Naive thymus-derived CD8-positive, alpha-beta T cell (primary cell): ENCODE measurements at places on chromosomes 4 and X.

- DNase-seq = no peak
These were observed 77.3 kb downstream of the AFF2 start for GRCh38 chrX:148577741-148578140.

DNA sequence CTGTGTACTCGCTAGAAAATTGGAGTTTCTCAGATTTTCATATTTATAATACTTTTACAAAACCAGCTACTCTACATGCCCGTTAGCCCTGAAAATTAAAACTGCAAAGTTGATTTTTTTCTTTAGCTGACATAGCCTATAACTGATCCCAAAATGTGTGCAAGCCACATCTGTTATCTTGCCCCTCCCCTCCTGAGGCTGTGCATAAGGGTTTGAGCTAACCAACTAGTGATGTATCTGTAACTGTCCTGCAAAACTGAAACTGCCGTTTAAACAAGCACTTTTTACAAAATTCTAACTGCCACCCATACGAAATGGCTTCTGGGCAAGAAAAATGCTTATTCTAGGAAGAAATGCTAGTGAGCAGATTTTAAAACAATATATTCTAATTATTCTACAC lies 59.1 kb downstream of the EDNRA start:
- DNase-seq = no peak

DNA sequence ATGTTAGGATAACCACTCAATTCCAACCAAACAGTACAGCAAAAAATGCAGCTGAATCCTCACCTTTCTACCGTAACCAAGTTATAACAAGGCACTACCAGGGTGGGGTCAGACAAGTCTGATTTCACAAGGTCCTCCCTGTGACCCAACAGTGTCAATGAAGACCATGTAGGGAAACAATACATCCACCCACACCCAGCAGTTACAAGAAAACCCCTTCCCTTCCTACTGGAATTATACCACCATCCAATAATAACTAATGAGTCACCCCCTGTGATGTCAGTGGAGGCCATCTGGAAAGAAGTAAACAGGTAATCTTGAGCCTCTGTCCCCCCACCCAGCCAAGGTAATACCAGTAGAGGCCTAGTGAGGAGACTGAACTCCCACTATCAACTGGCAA lies 117.6 kb downstream of the FGF16 start:
- DNase-seq = no peak

GRCh38 chr4:128840711-128841318 lies 31.3 kb downstream of the JADE1 start:
- no peak for DNase-seq

- DNase-seq = no peak
These were observed 737 bp downstream of the FGF2 start for GRCh38 chr4:122827258-122827878.

- no peak for DNase-seq
These were observed 6.5 kb downstream of the SPP1 start for GRCh38 chr4:87982036-87982435.

DNA sequence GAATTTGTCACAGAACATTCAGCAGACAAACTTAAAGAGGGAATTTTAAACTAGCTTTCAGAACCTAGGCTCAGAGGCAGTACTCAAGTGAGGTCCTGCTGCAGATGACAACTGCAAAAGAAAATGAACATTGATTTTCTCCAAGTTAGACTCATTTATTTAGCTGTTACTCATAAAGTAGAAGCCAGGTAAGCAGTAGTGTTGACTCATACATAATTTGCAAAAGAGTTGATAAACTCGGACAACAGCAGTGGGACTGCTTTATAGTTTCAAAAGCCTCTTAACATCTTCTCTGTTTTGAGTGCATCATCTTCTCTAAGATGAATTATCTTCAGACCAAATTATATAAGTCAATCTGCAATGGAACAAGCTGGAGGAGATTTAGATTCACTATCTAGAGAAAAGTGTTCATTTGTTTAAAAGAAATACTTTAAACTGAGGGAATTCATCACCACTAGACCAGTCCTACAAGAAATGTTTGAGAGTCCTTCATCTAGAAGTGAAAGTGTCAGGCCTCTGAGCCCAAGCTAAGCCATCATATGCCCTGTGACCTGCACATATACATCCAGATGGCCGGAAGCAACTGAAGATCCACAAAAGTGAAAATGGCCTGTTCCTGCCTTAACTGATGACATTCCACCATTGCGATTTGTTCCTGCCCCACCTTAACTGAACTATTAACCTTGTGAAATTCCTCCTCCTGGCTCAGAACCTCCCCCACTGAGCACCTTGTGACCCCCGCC lies 49.5 kb downstream of the COQ2 start:
- no peak for DNase-seq

- DNase-seq = no peak
These were observed 25.6 kb downstream of the ZBTB49 start for GRCh38 chr4:4315461-4316149.

DNA sequence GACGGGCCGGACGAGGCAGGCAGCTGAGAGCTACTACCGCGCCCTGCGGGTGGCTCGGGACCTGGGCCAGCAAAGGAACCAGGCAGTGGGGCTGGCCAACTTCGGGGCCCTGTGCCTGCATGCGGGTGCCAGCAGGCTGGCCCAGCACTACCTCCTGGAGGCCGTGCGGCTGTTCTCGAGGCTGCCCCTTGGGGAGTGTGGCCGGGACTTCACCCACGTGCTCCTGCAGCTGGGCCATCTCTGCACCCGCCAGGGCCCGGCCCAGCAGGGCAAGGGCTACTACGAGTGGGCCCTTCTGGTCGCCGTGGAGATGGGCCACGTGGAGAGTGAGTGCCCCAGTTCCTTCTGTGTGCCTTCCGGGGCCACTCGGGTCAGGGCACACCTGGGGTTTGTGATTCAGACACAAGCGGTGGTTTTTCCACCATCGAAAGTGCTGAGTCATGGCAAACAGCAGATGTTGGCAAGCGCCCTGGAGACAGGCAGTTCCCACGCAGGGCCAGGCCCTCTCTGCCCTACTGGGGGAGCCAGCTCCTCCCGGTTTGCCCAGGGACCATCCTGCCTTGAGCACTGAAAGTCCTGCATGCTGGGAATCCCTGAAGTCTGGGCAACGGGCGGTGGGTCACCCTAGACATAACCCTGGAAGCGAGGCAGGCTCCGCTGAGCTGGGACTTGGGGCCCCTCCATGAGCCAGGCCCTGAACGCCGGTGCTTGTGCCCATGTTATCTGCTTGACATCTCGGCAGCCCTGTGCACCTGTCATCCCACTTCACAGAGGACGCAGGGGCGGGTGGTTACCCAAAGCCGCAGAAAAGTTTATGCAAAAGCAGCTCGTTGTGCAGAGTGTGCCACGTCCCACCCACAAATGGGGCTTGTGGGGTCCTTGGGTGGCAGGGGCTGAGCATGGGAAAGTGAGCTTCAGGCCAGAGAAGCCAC lies 29.5 kb downstream of the SH3TC1 start:
- DNase-seq = peak; percentile 89

DNA sequence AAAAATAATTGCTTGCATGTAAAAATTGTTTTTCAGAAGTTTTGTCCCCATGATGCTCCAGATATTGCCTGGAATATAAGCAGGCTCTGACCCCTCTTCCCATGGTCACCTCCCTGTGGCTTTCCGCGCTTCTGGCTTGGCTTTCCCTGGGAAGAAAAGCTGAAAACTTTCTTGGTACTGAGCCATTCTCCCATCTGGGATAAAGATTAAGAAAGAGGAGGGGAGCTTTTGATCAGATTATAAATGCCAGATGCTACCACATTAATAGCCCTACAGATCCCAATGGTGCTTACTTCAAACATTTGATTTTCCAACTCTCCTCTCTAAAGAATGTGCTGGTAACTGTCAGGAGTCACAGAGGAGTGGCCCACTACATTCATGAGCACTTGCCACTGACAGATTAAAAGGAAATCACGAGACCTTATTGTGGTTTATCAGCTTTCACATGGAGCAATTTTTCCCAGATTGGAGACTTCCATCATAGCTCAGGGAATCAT lies 54.4 kb upstream of the GAB1 start:
- DNase-seq = no peak

GRCh38 chr4:137129441-137129840 lies 402.9 kb downstream of the PCDH18 start:
- no peak for DNase-seq

GRCh38 chrX:94515009-94515408 lies 841.0 kb downstream of the FAM133A start:
- DNase-seq = no peak

GRCh38 chr4:10656420-10656819 lies 28.1 kb downstream of the CLNK start:
- DNase-seq = no peak

GRCh38 chrX:12997906-12998687 lies 23.2 kb downstream of the TMSB4X start:
- no peak for DNase-seq

DNA sequence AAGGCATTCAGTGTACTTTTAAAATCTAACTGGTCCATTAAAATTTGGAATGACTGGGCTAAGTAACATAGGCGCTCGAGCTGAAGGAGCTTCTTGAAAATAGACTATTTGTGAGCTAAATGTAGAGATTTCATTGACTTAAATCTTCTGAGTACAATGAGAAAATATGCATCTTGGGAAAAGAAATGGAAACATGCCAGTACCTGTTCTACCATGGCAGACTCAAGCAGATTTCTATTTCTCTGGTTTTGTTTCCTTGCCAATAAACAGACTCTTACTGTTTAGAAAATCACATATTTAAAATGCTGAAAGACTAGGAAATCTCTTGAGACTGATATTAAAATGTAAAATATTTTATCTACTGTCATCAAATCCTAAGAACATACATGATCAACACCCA lies 678.1 kb downstream of the FAT4 start:
- DNase-seq = no peak

GRCh38 chrX:41148553-41148952 lies 63.3 kb downstream of the USP9X start:
- no peak for DNase-seq

DNA sequence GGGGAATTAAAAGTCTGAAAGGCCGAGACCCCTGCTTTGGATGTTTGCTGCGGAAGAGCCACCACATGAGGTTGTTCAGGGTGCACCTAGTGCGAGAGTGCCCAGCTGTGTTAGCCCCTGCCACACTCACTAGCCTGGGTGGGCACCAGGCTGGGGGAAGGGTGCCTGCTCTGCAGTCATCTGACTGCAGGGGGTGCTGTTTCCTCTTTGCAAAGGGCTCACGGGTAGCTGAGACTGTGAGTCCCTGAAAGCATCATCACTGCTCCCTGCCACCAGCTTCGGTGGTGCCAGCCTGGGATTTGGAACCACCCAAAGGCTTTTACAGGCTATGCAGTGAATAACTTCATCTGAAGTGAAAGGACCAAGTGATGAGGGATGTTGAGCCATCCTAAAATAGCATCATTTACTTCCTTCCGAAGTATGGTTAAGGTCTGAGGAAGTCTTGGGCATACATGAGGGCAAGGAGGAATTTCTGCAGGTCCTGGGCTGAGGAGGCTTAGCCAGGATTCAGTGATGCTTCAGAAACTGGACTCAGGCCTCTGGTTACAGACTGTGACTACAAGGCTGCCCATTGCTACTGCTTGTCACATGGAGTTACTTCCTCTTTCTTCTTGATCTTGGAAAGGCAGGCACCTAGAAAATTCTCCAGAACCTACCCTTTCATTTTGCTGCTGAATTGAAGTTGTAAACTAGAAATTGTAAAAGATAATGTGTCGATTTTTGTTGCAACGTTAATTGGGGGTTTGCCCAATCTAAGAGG lies 293.2 kb upstream of the PRPS2 start:
- DNase-seq = no peak

DNA sequence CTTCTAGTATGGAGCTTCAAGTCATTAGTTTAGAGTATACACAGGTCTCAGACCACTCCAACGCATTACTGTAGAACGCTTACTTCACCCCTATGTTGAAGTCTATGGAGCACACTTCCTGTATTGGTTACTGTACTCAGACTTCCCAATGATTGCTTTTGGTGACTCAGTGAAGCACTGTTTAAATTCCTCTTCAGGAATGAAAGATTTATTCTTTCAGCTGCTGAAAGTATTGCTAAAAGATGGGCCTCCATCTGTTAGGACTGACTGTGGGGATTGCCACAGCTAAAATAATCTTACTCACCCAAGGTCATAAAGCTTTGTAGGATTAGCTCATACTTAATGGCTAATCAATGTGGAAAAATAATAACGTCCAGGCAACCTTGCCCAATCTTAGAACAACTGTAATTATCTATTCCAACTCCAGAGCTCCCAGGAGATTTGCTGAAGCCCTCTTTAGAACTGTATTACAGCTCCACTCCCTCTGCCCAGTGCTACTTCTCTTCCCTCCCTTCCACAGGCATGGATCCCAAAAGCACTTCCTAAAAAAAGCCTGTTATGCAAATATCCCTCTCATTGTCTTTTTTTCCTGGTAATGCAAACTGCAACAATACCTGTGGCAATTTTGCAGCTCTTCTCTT lies 281.9 kb upstream of the HS3ST1 start:
- no peak for DNase-seq

- no peak for DNase-seq
These were observed 5.7 kb downstream of the SH3BP2 start for GRCh38 chr4:2798399-2799223.

- no peak for DNase-seq
These were observed 75.1 kb upstream of the TMEM164 start for GRCh38 chrX:109927663-109928273.

DNA sequence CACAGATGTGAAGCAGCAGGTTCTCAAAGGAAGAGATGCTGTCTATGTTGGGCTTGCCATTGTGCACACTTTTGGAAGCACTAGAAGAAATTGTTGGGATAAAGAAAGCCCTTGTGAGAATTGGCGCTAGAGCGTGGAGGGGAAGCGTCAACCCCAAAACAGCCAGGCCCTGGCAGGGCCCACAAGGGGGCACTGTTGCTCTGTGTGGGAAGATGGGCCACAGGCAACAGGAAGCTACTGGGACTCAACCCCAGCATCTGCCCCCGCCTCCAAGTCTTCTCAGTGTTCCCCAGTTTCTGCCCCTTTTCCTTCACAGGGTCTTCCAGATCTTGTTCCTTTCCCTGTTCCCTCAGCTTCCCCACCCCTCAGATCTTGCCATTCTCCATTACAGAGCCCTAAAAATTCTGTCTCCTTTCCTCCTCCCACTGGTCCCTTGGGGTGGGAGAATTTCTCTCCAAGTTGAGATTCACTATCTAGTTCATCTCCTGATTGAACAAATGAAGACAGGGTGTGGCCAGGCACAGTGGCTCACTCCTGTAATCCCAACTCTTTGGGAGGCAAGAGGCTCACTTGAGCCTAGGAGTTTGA lies 85.5 kb downstream of the STARD8 start:
- DNase-seq = peak; percentile 46

DNA sequence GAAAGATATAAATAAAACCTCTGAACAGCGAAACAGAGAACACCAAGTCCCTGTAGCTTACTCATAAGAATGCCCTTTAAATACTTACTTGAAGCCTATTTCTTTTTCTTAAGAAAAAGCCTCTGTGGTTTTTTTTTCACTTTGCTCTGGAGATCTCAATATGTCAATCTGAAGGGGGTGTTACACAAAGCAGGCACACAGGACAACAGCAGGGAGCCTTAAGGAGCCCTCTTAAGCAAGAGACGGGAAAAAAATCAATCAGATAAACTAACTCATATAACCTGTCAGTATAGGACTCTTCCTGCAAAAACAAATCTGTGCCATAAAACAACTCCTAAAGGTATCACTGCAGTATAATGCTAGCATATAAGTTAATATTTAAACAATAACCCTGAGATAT lies 611.1 kb upstream of the ATOH1 start:
- no peak for DNase-seq
